ENCODE measurements at places on chromosomes 16 and 17.
A peak's percentile ranks its signal among the peaks of the same experiment; 100 is the strongest.

GRCh38 chr16:57401943-57402640 lies 2.5 kb upstream of the CCL17 start:
- H3K4me1 ChIP-seq = peaks cover 3% of the 10 kb centered on the region
- H3K36me3 ChIP-seq = no peaks in the 10 kb centered on the region
- no peak overlapping the region for H3K4me3 ChIP-seq

DNA sequence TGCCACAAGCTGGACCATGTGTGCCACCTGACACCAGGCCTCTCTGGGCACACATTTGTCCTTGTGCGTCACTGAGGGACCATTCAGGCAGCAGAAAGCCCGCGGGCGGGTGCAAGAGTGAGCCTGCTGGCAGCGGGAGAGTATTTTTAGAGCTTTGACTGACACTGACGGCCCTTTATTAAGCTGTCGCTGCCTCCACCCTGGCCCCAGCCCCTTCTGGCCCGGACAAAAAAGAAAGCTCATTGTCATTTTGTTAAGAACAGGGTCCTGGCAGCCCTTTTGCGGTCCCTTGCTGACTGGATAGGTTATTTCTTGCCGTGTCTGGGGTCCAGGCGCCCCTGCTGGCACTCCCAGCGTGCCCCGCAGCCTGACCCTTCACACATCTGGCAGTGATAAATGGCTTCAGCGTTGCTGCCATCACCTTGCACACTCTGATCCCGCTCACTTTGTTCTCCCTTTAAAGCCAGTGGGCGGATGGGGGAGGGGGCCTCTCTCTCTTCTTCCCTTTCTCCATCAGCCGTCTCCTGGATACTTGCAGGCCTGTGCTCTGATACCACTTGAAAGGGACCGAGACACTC lies 78.4 kb upstream of the NKD1 start:
- H3K4me3 ChIP-seq = no peak overlapping the region
- peaks cover 18% of the 10 kb centered on the region for H3K27me3 ChIP-seq
- H3K27ac ChIP-seq = no peak overlapping the region
- H3K4me1 ChIP-seq = peaks cover 21% of the 10 kb centered on the region
- H3K36me3 ChIP-seq = no peaks in the 10 kb centered on the region

DNA sequence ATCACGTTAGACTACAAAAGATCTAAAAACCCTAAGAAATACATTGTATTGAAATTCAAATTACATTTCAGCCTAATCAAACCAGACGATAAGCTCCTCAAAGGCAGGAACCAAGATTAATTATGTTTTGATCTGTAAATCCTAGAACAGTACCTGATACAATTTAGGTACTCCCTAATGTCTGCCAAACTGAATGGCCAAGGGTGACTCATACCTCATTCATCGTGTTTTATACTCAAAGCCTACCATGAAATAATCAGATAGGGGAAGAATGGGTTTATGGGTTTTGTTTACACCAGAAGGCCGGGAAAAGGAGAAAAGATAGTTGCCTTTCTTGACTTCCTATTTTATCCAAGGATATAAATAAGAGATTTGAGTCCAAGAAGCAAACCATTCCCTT lies 19.3 kb downstream of the MMD start:
- no peak overlapping the region for H3K4me3 ChIP-seq
- DNase-seq = no peak
- H3K27ac ChIP-seq = no peak overlapping the region
- H3K4me1 ChIP-seq = no peaks in the 10 kb centered on the region

DNA sequence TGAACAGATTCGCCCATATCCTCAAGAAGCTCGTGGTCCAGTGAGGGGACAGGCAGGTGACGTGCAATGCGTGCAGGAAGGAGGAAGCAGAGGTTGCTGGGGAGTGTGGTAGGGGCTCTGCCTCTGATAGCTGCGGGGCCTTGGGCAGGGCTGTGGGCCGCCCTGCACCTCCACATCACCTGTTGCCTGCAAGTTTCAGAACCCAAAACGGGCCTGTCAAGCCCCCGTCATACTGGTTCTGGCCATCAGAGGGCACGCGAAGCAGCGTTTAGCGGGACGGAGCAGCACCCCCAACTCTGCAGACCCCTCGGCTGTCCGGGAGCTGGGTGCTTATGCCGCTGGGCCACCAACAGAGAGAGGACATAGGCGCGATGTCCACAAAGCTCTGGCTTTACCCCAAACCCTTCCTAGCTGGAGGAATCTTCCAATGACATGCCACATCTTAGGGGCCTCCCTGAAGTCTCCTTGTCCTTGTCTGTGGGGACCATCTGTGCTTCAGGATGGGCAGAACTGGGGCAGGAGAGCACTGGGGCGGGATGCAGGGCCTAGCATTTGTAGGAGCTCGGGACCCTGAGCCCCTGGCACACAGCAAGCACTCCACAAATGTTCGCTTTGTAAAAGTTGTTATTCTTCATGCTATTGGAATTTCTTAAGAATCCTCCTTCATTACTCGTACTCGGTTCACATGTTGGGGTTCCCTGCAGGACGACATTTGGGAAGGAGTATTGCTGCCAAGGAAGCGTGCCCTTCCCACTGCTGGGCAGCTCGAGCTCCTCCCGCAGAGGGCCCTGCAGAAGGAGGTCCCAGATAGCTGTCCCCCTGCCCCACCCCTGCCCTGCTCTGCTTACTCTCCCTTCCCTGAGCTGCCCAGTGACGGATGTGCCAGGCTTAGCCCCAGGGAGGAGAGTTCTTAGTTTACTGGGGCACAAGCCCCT lies 64.3 kb downstream of the CNGB1 start:
- no peaks in the 10 kb centered on the region for H3K36me3 ChIP-seq
- peaks cover 11% of the 10 kb centered on the region for H3K27me3 ChIP-seq
- H3K4me3 ChIP-seq = no peak overlapping the region
- DNase-seq = peak; percentile 34

DNA sequence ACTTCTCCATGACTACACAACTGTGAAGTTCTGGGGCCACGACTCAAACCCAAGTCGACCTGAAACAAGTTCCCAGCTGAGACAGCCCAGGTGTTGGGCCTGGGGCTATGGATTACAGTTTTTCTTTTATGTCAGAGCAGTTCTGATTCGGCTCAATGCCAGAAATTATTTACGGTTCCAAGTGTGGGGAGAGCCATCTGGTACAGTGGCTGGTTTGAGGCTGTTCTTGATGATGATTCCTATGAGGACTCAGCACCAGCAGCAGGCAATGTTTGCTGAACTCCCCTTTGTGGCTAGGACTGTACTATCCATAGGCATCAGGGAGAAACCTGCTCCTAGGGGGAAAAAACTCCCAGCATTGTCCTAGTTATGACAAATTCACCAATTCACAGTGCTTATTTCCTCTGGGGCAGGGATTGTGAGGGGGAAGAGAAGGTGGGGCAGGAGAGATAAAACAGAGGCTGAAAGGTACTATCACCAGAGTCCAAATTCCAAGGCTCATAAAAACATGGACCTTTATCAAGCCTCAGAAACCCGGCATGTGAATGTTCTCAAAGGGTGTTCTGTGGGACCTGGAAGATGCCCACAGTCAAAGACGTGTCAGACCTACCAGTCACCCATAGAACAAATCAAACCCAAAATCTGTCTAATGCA lies 18.2 kb upstream of the CMTM4 start:
- no peak overlapping the region for H3K27ac ChIP-seq
- H3K4me1 ChIP-seq = no peaks in the 10 kb centered on the region
- H3K27me3 ChIP-seq = no peaks in the 10 kb centered on the region

DNA sequence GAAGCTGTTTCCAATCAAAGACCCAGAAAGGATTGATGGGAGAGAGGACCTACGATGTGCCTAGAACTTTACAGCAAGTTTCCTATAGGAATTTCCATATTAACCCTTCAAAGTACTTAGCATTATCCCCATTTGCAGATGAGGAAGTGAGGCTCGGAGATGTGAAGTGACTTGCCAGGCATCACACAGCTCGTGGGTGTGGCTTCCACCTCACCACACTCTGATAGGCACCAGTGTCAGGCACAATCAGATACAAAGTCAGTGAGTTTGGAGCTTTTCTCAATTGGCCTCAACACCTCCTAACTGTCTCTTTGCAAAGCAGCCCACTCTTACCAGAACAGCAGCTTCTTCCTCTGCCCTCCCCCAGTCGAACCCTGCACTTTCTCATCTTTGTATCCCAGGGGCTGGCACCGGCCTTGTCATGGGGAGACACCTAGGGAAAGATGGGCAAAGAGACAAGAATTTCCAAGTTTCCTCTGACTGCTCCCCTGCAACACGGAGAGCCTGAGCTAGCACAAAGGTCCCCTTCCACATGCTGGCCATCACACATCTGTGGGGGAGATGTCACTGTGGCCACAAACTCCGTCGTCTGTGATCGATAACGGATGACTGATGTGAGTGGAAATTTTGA lies 37.4 kb upstream of the CCL1 start:
- no peaks in the 10 kb centered on the region for H3K36me3 ChIP-seq
- H3K4me3 ChIP-seq = no peak overlapping the region
- H3K4me1 ChIP-seq = no peaks in the 10 kb centered on the region
- H3K27ac ChIP-seq = no peak overlapping the region
- DNase-seq = no peak

GRCh38 chr17:67063141-67063540 lies 18.8 kb downstream of the CACNG1 start:
- no peaks in the 10 kb centered on the region for H3K4me1 ChIP-seq
- no peak overlapping the region for H3K4me3 ChIP-seq
- H3K36me3 ChIP-seq = no peaks in the 10 kb centered on the region
- H3K27me3 ChIP-seq = no peaks in the 10 kb centered on the region

DNA sequence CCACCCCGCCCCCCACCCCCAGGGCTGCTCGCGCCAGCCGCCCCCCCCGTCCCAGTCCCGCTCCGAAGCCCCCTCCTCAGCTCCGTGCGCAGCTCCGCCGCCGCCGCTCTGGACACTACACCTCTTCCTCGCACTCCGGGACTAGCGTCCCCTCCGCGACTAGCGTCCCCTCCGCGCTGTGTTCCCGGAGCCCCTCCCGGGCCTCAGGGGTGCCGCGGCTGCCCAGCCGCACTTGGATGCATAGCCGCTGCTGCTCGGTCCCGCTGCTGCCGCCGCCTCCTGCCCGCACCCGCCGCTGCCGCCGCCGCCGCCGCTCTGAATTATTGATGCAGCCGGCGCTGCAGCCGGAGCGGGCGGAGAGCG lies at the start of gene CBLN1:
Gene CBLN1, minus strand, starts transcription at position 359 of the 363 bp plus-strand sequence. CDS start 373 bp downstream, outside the sequence.
- H3K27ac ChIP-seq = no peak within 1 kb of the TSS
- peaks cover 58% of the 10 kb centered on the region for H3K27me3 ChIP-seq
- peaks cover 10% of the 10 kb centered on the region for H3K4me1 ChIP-seq
- peak within 1 kb of the TSS; percentile 35 for H3K4me3 ChIP-seq
- H3K36me3 ChIP-seq = peaks cover 1% of the 10 kb centered on the region
- no peak for DNase-seq

DNA sequence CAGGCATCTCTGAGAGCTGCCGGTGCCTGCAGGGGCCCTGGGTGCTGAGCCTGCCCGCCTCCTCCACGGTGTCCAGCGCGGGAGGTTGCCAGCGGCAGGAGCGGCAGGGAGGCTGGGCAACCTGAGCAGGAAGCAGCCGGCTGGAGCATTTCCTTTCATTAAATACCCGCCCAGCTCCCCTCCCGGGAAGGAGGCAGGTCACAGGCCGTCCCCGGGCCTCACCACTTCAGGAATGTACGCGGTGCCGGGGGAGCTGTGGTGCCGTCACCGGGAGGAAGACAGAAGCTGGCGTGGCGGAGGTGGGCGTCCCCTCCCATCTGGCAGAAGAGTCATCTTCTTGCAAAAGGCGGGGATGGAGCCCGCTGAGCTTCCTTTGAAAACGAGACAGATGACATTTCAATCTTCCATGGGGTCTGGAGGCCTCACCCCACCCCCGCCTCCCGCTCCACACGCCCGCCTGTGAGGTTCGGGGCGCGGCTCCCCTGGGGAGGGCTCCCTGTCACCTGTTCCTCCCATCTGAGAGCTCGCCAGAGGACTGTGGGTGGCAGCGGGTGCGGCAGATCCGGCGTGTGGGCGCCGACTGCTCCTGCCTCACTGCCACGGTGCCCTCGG lies 16.0 kb downstream of the SOX8 start:
- no peaks in the 10 kb centered on the region for H3K27me3 ChIP-seq
- no peaks in the 10 kb centered on the region for H3K36me3 ChIP-seq
- peaks cover 52% of the 10 kb centered on the region for H3K4me1 ChIP-seq
- peak overlapping the region; percentile 67 for H3K4me3 ChIP-seq
- peak overlapping the region; percentile 49 for H3K27ac ChIP-seq

- H3K4me1 ChIP-seq = no peaks in the 10 kb centered on the region
- H3K36me3 ChIP-seq = no peaks in the 10 kb centered on the region
- no peak overlapping the region for H3K4me3 ChIP-seq
- no peak for DNase-seq
These were observed 1305.6 kb downstream of the CDH11 start for GRCh38 chr16:63816276-63816675.

DNA sequence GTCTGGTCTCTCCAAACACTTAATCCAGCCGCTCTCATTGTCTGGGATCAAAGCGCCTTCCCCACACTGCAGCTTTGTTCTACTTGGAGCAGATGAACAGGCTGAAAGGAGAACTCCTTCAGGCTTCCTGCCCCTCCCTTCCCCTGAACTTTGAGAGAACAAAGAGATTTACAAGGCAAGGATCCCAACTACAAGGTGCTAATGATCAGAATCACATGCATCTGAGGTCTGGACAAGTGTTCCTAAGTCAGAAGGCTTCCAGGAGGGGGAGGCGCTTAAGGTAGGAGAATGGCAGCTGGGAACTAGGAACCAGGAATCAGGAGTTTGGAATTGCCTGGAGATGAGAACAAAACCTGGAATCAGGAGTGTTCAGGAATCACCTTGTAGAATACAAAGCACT lies 606.3 kb upstream of the CDH11 start:
- H3K27me3 ChIP-seq = no peaks in the 10 kb centered on the region
- no peak overlapping the region for H3K4me3 ChIP-seq
- no peak for DNase-seq
- no peaks in the 10 kb centered on the region for H3K4me1 ChIP-seq
- no peak overlapping the region for H3K27ac ChIP-seq
- no peaks in the 10 kb centered on the region for H3K36me3 ChIP-seq

- no peaks in the 10 kb centered on the region for H3K27me3 ChIP-seq
- H3K4me1 ChIP-seq = peaks cover 6% of the 10 kb centered on the region
- H3K4me3 ChIP-seq = no peak overlapping the region
- H3K36me3 ChIP-seq = peaks cover 51% of the 10 kb centered on the region
- H3K27ac ChIP-seq = no peak overlapping the region
These were observed 12.4 kb downstream of the CCDC47 start for GRCh38 chr17:63760771-63761539.

GRCh38 chr17:16512011-16512410 lies 20.0 kb upstream of the LRRC75A start:
- no peak overlapping the region for H3K27ac ChIP-seq
- peaks cover 8% of the 10 kb centered on the region for H3K27me3 ChIP-seq
- H3K36me3 ChIP-seq = no peaks in the 10 kb centered on the region

All from activated CD4-positive, alpha-beta memory T cell treated with anti-CD3 and anti-CD28 coated beads for 36 hours (primary cell).